ENCODE measurements at places on chromosomes 3 and 15. TPM values are rescaled to one million over a fixed set of nuclear protein-coding genes. Genes with fewer than 3 reads are reported as not detected.

BLM gene
- 46.0 TPM for total RNA-seq

HRG gene
- total RNA-seq, result not detected

SCG5 gene
- total RNA-seq, result 48.1 TPM

- no peaks in the 10 kb centered on the region for H3K4me1 ChIP-seq
- H3K27me3 ChIP-seq, result no peaks in the 10 kb centered on the region
- no peak overlapping the region for H3K4me3 ChIP-seq
- H3K27ac ChIP-seq, result no peak overlapping the region
Observed at GRCh38 chr15:101692801-101693598, 31.3 kb downstream of the TARS3 start.

- DNase-seq, result no peak
- no peaks in the 10 kb centered on the region for H3K27me3 ChIP-seq
- H3K4me1 ChIP-seq, result peaks cover 19% of the 10 kb centered on the region
- H3K4me3 ChIP-seq, result peak overlapping the region; percentile 66
- 0 out of 2 replicates have a peak, but pooled peaks cover 3% of the 10 kb centered on the region for H3K36me3 ChIP-seq
- H3K27ac ChIP-seq, result peak overlapping the region; percentile 99
Observed at GRCh38 chr15:50353251-50353974, 1.6 kb downstream of the GABPB1 start.

DNA sequence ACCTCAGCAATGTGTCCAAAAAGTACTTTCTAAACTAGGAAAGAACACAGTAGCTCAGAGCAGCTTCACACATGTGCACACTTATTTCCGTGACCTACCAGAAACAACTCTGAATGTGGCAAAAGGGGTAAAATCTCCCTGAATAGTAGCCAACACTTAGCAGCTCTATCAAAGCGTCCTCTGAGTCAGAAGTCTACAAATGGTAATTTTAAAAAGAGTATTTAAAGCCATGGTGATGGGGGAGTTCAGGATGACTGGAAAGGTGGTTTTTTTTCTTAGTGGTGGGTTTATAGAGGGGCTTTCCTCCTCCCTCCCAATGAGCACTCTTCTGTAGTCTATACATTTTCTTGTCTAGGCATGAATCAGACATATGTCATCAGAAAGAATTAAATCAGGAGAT lies 223.8 kb upstream of the PRICKLE2 start:
- peaks cover 26% of the 10 kb centered on the region for H3K27me3 ChIP-seq
- no peaks in the 10 kb centered on the region for H3K36me3 ChIP-seq
- no peak overlapping the region for H3K27ac ChIP-seq
- no peak for DNase-seq
- peaks cover 14% of the 10 kb centered on the region for H3K4me1 ChIP-seq
- H3K4me3 ChIP-seq, result no peak overlapping the region

GRCh38 chr15:69854521-69855181 lies 243.1 kb downstream of the TLE3 start:
- no peak overlapping the region for H3K4me3 ChIP-seq
- no peaks in the 10 kb centered on the region for H3K36me3 ChIP-seq
- H3K27ac ChIP-seq, result no peak overlapping the region
- peak; percentile 7 for DNase-seq
- H3K27me3 ChIP-seq, result no peaks in the 10 kb centered on the region

GRCh38 chr3:113825090-113825489 lies 13.5 kb upstream of the GRAMD1C start:
- peak; percentile 47 for DNase-seq
- no peaks in the 10 kb centered on the region for H3K27me3 ChIP-seq
- H3K27ac ChIP-seq, result no peak overlapping the region
- H3K36me3 ChIP-seq, result no peaks in the 10 kb centered on the region
- no peak overlapping the region for H3K4me3 ChIP-seq
- H3K4me1 ChIP-seq, result peaks cover 6% of the 10 kb centered on the region

DNA sequence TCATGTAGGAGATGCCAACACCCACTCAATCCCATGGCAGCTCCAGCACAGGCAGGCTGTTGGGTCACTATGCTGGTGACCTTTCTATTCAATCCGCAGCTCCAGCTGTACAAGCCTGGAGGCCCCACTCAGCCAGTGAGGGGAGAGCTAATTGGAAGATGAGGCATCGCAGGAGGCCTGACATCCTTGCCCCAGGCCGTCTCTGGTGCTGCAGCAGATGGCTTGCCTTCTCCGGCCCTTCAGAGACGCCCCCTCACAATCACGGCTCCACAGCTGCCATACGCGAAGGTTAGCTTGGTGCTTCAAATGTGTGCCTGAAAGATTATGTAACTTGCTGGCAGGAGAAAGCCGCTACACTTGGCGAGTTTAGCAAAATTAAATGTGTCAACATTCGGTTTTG lies 104.2 kb upstream of the CLSTN2 start:
- H3K27ac ChIP-seq, result no peak overlapping the region
- no peaks in the 10 kb centered on the region for H3K27me3 ChIP-seq
- DNase-seq, result no peak
- no peaks in the 10 kb centered on the region for H3K36me3 ChIP-seq
- H3K4me3 ChIP-seq, result no peak overlapping the region

DNA sequence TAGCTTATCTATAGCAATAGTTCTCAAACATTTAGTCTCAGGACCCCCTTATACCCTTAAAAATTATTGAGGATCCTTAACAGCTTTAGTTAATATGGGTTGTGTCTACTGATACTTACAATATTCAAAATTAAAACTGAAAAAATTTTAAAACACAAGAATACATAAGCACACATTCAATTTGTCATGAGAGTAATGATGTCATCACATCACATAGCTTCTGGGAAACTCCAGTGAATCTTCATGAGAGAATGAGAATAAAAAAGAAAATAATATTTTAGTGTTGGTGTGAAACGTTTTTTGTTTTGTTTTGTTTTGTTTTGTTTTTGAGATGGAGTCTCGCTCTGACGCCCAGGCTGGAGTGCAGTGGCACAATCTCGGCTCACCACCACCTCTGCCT lies 25.2 kb upstream of the ACP3 start:
- H3K27me3 ChIP-seq, result no peaks in the 10 kb centered on the region
- no peaks in the 10 kb centered on the region for H3K36me3 ChIP-seq
- DNase-seq, result no peak
- H3K27ac ChIP-seq, result no peak overlapping the region

DNA sequence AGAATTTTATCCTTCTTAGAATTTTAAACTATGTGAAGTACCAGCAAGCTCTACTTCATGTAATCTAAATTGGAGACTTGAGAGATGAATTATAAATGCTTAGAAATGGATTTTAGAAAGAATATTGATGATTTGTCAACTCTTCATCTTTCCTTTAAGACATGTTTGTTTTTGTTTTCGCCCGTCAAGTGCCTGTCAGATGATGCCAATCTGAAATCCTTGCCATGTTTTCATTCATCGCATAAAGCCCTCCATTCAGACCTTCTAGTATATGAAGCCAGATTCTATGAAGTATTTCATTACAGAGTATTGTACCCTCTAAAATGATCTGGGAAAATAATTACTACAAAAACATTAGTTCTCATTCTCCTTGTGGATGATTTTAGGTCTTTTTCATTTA lies 223.2 kb upstream of the SOX2 start:
- DNase-seq, result no peak
- peaks cover 11% of the 10 kb centered on the region for H3K4me1 ChIP-seq
- no peaks in the 10 kb centered on the region for H3K36me3 ChIP-seq
- no peak overlapping the region for H3K27ac ChIP-seq
- no peaks in the 10 kb centered on the region for H3K27me3 ChIP-seq

GRCh38 chr3:184590795-184591194 lies 29.2 kb downstream of the EPHB3 start:
- no peak for DNase-seq
- H3K27ac ChIP-seq, result no peak overlapping the region
- peaks cover 91% of the 10 kb centered on the region for H3K27me3 ChIP-seq
- peaks cover 26% of the 10 kb centered on the region for H3K4me1 ChIP-seq

DNA sequence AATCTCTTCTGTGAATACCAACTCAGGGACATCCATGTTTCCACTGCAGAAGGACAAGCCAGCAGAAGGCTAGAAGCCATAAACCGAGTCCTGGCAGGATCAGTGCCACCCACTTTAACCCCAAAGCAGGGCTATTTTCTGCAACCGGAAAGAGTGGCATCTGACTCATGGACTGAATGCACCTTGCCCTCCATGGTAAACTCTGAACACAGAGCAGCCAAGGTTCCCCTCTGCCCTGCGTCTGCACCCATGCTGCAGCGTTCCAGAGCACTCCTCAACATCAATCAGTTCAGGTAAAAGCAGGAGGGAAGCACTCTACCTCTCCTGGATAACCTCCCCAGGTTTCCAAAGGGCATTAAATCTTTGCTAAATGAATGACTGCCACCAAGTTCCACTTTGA lies 801 bp upstream of the NGRN start:
- no peaks in the 10 kb centered on the region for H3K27me3 ChIP-seq
- DNase-seq, result no peak
- H3K36me3 ChIP-seq, result peaks cover 11% of the 10 kb centered on the region
- H3K4me3 ChIP-seq, result peak overlapping the region; percentile 76

- DNase-seq, result no peak
- H3K4me3 ChIP-seq, result no peak overlapping the region
- H3K27ac ChIP-seq, result no peak overlapping the region
- no peaks in the 10 kb centered on the region for H3K36me3 ChIP-seq
- H3K4me1 ChIP-seq, result peaks cover 67% of the 10 kb centered on the region
Observed at GRCh38 chr3:71778353-71778752, 6.6 kb downstream of the PROK2 start.

- H3K27me3 ChIP-seq, result no peaks in the 10 kb centered on the region
- no peak overlapping the region for H3K27ac ChIP-seq
- peaks cover 72% of the 10 kb centered on the region for H3K4me1 ChIP-seq
- no peak overlapping the region for H3K4me3 ChIP-seq
Observed at GRCh38 chr3:177104299-177104992, 92.8 kb downstream of the TBL1XR1 start.

GRCh38 chr3:107430996-107431245 lies 53.7 kb downstream of the CCDC54 start:
- H3K27ac ChIP-seq, result no peak overlapping the region
- H3K4me3 ChIP-seq, result peak overlapping the region; percentile 60
- peaks cover 34% of the 10 kb centered on the region for H3K27me3 ChIP-seq

DNA sequence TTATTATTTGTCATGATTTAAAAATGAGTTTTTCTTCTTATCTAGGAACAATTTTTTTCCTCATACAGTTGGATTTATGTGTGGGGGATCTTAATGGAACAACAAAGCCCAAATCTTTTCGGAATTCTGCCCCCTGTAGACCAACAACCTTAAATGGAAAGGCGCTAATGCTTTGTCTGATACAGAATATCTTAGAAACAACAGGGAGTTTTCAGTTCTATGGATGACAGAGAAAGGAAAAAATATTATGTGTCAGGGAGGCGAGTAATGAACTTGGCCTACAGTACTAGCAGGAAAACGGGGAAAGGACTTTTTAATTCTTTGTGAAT lies 592 bp downstream of the MOBP start:
- no peak overlapping the region for H3K27ac ChIP-seq
- no peak overlapping the region for H3K4me3 ChIP-seq
- DNase-seq, result peak; percentile 32
- peaks cover 10% of the 10 kb centered on the region for H3K4me1 ChIP-seq
- no peaks in the 10 kb centered on the region for H3K36me3 ChIP-seq
- no peaks in the 10 kb centered on the region for H3K27me3 ChIP-seq

DNA sequence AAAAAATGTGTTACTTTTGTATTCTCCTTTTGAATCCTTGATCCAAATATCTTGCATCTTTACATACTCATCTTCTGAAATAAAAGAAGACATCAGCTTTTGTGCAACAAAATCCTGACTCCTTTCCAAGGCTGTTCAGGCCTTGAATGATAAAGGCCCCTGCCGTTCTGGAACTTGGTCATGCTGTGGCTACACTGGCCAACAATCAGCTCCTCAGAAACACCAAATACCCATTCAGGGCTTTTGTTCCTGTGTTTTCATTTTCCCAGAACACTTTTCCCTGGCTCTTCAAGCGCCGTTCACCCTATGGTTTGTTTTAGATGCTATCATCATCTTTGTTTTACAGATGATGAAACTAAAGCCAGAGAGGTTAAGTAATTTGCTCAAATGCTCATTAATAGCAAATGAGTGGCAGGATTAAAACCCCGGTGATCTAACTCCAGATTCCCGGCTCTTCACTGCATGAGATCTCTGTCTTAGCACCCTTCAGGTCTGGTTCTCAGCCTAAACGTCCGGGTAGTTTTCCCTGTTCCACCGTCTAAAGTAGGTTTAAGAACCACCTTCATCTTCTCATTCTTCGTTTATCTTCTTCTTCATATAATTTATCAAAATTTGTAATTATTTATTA lies 58.3 kb downstream of the EPHA3 start:
- H3K27ac ChIP-seq, result peak overlapping the region; percentile 65
- no peaks in the 10 kb centered on the region for H3K27me3 ChIP-seq
- peaks cover 15% of the 10 kb centered on the region for H3K4me1 ChIP-seq
- no peaks in the 10 kb centered on the region for H3K36me3 ChIP-seq
- peak; percentile 76 for DNase-seq
- peak overlapping the region; percentile 4 for H3K4me3 ChIP-seq
